Hindlimb muscle (tissue), 1 donor: ENCODE measurements at places on chromosomes 4 and X.

GRCh38 chr4:7280926-7281690 lies 88.8 kb downstream of the SORCS2 start:
- no peak for DNase-seq

DNA sequence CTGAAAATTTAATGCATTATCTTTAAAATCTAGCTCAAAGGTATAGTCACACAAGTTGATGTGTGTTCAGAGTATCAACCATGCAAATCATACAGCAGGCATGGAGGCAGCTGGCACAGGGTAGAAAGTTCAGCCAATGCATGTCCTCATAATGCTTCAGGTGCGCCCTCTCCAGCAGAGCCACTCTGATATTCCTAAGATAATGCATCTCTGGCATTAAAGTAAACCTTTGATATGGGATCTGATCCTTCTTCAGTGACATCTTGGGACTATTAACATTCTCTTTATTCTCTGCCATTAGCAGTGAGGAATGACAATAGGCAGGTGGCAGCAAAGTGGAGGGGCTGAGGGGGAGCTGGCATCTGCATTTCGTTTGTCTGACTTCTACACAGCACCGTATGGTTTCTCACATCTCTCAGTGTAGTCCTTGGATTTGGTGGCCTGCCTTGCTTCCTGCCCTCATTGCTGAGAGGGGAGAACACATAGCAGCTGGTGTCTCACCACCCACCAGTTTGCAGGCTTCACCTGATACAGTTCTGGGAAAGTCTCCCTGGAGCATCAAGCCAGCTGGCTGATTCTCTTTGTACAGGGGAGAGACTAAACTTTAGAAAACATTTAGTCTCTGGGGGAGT lies 168.7 kb upstream of the TBC1D9 start:
- DNase-seq = no peak

DNA sequence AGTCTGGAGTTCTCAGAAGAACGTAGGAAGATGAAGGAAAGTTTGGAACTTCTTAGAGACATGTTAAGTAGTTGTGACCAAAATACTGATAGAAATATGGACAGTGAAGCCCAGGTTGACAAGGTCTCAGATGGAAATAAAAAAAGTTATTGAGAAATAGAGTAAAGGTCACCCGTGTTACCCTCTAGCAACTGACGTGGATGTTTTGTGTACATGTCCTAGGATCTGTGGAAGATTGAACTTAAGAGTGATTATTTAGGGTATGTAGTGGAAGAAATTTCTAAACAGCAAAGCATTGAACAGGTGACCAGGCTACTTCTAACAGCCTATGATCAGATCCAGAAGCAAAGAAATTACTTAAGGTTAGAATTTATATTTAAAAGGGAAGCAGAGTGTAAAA lies 1020.4 kb downstream of the FSTL5 start:
- DNase-seq = no peak

DNA sequence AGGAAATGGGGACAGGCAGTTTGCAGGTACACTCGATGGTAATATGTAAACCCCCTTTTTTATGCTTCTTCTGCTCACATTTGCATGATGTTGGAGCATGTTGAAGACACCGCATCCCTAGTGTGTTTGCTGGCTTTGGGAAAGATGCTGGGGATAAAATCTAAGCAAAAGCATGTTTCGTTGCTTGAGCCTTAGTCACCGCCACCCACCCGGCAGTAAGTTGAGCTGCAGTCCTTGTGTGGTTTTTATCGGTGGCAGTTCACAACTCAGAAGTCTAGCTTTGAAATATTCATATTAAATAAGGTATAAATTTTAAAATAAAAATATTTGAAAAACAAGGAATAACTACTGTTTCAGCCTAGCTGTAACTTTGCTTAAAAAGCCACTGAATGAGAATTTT lies 21.7 kb upstream of the MND1 start:
- no peak for DNase-seq

DNA sequence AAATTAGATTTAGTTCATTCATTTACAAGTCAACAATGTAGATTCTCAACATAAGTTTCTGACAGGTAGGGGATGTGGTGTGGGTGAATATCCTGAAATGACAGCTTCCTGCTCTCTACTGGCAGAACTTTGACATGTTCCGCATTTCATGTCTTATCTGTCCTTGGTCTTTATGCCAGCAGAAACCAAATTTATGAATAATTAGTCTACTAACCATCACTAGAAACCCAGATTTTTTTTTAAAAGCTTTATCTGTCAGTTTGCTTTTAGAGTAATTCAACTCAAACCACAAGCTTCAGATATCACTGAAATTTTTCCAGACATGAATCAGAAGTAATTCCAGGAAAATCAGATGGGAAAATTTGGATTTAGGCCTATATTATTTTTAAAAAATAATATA lies 17.9 kb downstream of the COQ2 start:
- no peak for DNase-seq

DNA sequence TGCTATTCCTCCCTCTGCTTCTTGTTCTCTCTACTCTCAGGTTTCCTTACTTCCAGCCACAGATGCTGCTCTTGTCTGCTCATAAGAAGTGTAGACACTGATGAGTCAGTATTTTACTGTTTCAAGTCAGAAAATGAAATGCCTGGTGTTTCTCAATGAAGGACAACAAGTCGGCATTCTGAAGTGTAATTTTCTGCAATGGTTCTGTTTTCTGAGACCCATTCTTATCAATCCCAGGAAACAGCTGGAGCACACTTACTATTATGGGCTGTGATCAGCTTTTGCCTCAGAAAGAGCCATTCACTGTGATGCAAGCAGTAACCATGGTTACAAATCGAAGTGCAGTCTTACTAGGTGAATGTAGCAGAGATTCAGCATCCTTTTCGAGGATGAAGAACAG lies 42.0 kb downstream of the SLC4A4 start:
- DNase-seq = no peak

- DNase-seq = no peak
Measured at GRCh38 chr4:10441512-10441911, 15.7 kb downstream of the ZNF518B start.

GRCh38 chrX:331825-332495 lies 13.4 kb upstream of the GTPBP6 start:
- DNase-seq = no peak

GRCh38 chrX:45619290-45619689 lies 418.6 kb upstream of the DIPK2B start:
- no peak for DNase-seq

DNA sequence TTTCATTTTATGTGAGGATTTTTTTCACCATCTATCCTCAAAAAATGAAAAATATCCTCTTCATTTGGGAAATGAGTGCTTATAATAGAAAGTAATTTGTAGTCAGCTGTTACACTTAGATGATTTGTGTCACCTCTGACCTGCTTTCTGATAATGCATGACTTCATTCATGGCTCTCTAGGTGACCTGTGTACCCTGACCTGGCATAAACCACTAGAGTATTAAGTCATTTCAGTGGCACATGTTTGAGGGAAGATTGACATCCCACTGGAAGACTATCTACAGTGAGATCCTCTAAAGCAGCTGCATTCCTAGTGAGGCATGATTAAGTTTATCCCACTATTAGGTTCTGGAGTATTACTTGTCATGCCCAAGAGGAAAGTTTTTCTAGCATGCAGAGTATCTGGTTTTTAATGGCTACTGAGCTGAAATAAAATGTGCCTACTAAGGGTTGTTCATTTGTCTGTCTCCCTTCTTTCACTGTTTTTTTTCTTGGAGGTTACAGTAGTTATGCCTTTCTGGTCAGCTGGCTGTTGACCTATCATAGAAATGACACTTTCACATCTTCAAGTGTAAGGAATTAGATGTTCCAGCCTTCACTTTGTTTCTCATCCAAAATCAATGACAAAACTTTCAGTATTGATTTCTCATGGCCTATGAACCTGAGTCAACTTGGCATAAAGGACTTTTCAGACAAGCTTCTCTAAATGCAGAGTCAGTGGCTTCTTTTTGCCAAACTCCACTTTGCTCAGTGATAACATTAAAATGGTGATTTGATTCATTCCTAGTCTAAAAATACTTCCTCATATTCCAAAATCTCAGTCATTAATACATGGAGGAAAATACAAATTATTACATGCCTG lies 33.1 kb downstream of the TET2 start:
- no peak for DNase-seq

DNA sequence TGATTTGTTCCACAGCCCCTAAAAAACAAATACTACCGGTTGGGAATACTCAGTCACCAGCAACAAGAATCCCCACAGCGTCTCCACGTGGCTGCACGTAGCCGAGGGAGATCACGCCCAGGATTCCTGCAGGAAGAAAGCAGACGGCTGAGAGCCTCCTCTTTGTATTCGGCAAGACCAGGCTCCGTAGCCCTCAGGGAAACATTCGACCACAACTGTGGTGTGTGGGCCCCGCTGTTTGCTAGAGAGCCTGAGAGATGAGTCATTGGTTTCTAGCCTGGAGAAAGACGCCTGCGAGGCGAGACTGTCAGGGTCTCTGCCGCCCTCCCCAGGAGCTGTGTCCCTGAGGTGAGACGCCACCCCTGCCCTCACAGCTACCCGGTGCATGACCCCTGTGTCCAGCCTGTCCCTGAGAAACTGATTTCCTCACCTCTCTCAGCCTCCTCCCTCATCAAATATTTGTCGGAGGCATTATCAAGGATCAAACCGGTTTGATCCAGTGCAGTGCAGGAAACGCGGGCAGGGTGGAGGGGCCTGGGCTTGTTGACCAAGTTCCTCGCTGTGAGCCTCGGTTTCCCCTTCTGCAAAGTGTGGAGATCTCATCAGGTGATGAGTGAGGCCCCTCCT lies 4.7 kb upstream of the S100P start:
- no peak for DNase-seq

DNA sequence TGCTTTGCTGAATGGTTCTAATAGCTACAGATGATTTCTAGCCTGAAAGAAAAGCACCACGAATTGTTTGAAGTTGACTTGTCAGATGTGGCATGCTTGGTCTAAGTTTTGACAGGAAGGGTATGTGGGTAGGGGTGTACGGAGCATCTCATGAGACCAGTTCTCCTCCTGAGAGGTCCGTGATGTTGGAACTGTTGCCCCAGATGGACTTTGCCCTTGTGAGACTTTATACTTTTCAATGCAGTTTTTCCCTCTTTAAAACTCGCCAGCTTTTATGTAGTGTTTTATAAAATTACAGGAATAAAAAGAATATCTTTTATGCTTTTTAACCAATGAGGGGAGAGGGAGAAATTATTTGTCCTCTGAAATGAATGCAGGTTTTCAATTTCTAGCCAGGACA lies 16.6 kb upstream of the XG start:
- no peak for DNase-seq

DNA sequence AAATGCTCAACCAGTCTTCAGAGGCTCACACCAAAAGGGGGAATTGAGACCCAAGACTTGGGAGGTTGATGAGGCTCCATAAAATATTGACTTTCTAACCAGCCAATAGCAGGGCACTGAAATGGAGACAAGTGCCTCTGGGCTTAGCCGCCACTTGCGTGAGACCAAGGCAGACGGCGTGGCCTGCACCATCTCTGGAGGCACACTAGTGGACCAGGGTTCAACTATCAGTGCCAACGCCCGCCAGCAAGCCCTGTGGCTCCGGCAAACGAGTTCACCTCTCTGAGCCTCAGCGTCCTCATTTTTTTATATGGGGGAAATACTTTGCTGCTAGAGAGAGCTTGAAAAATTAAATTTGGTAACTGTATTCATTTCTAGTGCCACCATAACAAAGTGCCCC lies 50.3 kb downstream of the PPP2R2C start:
- DNase-seq = no peak

- DNase-seq = no peak
Measured at GRCh38 chrX:12611471-12611870, 179.7 kb upstream of the PRPS2 start.

DNA sequence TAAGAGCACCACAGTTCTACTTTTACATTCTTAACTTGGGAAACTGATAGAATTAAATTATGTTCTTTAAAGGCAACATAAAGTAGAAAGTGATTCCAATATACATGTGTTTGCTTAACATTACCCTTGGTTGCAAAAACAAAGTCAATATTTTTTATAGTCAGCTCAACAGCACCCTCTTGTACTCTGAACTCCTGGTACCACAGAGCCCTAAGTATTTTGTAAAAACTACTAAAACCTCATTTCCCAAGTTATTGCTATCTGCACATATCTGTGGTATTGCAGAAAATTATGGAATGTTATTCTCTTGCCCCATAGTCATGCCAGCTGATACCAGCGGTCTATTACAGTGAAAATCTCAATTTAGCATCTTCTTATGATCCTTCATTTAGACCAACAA lies 2.9 kb downstream of the KIF4A start:
- DNase-seq = no peak

GRCh38 chr4:152689615-152690501 lies 10.1 kb upstream of the TMEM154 start:
- no peak for DNase-seq

- DNase-seq = no peak
Measured at GRCh38 chr4:108263057-108263456, 94.3 kb upstream of the LEF1 start.

GRCh38 chr4:40953283-40954087 lies 203.7 kb downstream of the NSUN7 start:
- peak; percentile 57 for DNase-seq

DNA sequence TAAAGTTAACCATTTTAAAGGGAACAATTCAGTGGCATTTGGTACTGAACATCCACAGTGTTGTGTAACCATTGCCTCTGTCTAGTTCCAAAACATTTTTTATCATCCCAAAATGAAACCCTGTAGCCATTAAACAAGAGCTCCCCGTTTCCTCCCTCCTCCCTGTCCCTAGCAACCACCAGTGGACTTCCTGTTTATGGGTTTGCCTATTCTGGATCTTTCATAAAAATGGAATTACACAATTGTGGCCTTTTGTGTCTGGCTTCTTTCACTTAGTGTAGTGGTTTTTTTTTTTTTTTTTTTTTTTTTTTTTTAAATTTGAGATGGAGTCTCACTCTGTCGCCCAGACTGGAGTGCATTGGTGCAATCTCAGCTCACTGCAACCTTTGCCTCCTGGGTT lies 11.6 kb downstream of the RBMX2 start:
- no peak for DNase-seq

- peak; percentile 4 for DNase-seq
Measured at GRCh38 chr4:156391325-156391653, 437.6 kb upstream of the CTSO start.

DNA sequence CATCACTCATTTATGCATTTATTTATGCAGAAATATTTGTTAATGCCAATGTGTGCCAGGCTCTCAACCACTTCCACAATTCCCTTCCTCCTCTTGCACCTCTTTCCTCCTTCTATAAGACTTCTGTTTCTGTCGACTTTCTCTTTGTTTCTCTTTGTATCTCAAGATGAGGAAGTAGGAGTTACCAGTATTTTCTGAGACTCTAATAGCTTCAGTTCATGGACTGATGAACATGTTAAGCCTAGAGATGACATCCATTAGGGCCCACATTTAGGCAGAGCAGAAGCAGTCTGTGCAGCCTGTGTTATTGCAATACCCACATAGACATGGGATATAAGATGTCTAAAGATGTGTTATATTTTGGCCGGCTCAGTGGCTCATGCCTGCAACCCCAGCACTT lies 241.8 kb upstream of the SMIM31 start:
- DNase-seq = no peak

- DNase-seq = no peak
Measured at GRCh38 chr4:129138810-129139496, 43.0 kb downstream of the C4orf33 start.

DNA sequence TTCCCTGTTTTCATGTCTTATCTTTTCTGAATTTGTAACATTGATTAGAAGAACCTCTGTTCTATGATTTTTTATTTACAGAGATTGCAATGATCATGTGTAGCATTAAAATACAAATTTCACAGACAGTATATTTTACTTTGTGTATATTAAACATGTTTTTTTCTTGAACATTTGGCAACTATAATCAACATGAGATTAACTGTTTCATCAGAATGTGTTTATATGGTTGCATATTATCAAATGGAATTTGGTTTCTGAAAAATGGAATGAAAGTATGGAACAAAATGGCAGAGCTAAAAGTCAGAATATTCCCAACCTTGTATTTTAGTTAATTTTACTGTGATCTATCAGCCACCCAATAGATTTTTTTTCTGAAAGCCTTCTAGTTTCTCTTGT lies 19.9 kb downstream of the ARSJ start:
- no peak for DNase-seq
